ENCODE measurements at places on chromosomes 13 and 19.

DNA sequence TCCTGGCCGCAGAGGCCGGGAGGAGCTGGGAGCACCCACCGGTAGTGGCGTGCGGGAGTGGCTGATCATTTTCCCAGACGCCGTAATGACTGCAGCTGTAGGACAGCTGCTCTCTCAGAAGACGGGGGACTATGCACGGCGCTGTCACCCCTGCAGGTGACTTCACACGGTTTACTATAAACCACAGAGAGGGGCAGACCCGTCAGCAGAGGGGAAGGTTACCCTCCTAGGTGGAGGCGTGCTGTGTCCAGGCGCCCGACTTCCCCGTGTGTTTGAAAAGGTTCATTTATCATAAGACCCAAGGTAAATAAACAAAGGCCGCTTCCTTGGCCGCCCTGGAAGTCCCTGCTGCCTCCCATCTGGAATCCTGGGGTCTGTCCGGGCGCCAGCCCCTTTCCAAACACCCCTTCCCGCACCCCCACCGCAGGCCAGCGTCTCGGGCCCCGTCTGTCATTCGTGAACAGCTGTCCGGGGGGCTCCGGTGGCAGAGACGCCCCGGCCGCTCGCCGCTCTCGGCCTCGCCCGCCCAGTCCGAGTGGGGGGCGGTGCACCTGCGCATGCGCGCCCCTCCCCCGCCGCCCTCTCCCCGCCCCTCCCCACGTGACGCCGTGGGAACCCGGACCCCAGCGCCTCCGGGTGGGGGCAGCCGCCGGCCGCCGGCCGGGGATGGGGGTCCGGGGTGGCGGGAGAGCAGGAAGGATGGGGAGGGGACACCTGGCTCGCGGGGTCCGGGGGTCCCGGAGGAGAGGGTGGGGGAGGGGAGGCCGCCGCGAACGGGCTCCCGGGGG is 915 bp downstream of the SHC2 start:
- DNase-seq = peak; percentile 99

- DNase-seq = peak; percentile 12
Observed at GRCh38 chr19:2528675-2529101, 52.8 kb downstream of the GADD45B start.

DNA sequence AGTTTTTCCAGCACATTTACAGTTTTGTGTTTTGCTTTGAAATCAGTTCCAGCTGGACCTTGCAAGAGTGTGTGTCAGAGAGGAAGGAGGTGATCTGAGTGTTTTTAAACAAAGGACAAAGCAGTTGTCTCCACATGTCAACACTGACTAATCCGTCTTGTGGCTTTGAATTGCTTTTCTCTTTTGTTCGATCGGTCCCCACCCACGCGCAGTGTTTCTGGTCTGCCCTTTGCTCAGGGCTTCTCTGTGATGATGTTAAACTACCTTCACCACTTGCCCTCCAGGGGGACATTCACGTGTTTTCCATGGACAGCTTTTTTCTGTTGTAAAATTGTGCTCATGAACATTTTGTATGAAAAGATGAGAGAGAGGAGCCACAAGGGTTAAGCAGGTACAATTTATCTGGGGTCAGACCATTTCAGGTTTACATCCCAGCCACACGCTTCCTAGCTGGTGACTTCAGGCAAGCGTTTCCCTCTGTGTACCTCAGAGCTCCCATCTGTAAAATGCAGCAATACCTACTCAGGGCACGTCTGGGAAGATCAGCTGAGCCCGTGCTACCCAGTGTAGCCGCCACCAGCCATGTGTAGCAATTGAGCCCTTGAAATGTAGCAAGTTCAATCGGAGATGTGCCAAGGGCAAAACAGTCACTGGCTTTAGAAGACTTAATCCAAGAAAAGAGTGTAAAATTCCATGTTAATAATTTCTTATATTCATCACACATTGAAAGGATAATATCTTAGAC is 13.5 kb upstream of the PLA2G4C start:
- no peak for DNase-seq

- no peak for DNase-seq
Observed at GRCh38 chr13:31887286-31887685, 144.3 kb upstream of the FRY start.

- DNase-seq = peak; percentile 68
Observed at GRCh38 chr13:20702915-20703779, at the start of gene IL17D. Gene IL17D, plus strand, starts transcription at chr13:20703699. Its CDS starts 303 bp downstream, at chr13:20704002.

DNA sequence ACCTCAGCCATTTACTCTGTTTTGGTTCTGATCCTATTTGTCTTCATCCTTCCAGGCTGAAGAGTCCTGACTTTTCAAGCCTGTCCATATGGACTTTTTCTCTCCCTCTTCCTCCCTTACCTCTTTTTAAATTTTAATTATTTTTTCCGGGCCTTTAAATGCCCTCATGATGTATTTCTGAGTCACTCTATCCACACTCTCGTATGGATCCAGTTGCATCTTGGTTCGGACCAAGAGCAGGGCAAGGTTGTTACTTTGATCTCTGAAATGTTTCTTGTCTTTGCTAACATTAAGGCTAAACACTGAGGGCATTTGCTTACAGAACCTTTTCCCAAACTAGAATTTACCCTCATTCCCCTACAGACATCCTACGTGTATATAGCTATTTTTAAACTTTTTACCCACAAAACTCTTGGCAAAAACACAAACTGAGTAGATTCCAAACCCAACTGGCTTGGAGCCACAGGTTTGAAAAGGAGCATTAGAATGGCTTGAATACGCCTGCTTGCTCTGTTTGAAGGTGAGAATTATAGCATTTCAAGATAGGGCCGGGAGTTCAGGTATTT is 47.4 kb upstream of the SERPINE3 start:
- no peak for DNase-seq

- DNase-seq = no peak
Observed at GRCh38 chr19:21912654-21913053, 76.7 kb upstream of the ZNF43 start.

Data from HuH-7.5 (cell line).